HT1080 (cell line): ENCODE measurements at places on chromosomes 16 and 17. TPM values are rescaled to one million over a fixed set of nuclear protein-coding genes. Genes with fewer than 3 reads are reported as not detected.

The SDF2 gene
- 49.3 and 64.3 TPM in 2 replicates for total RNA-seq

The TPSG1 gene
- total RNA-seq: not detected in 2 replicates

The RNF112 gene
- total RNA-seq: 0.27 TPM in 1 of 2 replicates, not detected in the other

The METTL9 gene
- total RNA-seq: 135 and 142 TPM in 2 replicates

The PIRT gene
- not detected in 2 replicates for total RNA-seq

The VAT1L gene
- 1.8 and 2.0 TPM in 2 replicates for total RNA-seq

The SLC6A2 gene
- not detected in 2 replicates for total RNA-seq

The MMP28 gene
- total RNA-seq: 0.13 and 0.18 TPM in 2 replicates

The ABI3 gene
- 10.3 and 13.7 TPM in 2 replicates for total RNA-seq

The KRTAP9-8 gene
- not detected in 2 replicates for total RNA-seq

The CLDN6 gene
- total RNA-seq: 0.07 TPM in 1 of 2 replicates, not detected in the other

The SP6 gene
- 1.7 and 1.8 TPM in 2 replicates for total RNA-seq

The LYZL6 gene
- total RNA-seq: not detected in 2 replicates

The TUFM gene
- total RNA-seq: 390 and 404 TPM in 2 replicates

The SLFN13 gene
- 0.43 and 0.80 TPM in 2 replicates for total RNA-seq

The EME1 gene
- total RNA-seq: 23.7 and 24.4 TPM in 2 replicates

The TMUB2 gene
- total RNA-seq: 28.6 and 35.1 TPM in 2 replicates

The ALDH3A1 gene
- total RNA-seq: 0.85 TPM in 1 of 2 replicates, not detected in the other

The SLC16A13 gene
- total RNA-seq: 0.43 TPM in 1 of 2 replicates, not detected in the other

The ITPRIPL2 gene
- 22.0 and 29.0 TPM in 2 replicates for total RNA-seq

The ABCC11 gene
- total RNA-seq: 0.40 TPM in 1 of 2 replicates, not detected in the other

The EVPLL gene
- total RNA-seq: not detected in 2 replicates

The GPR179 gene
- total RNA-seq: not detected in 2 replicates
